ENCODE measurements at places on chromosomes 12 and 14. TPM values are rescaled to one million over a fixed set of nuclear protein-coding genes. Genes with fewer than 3 reads are reported as not detected.

SLC35F4 gene
- total RNA-seq = 1.2 TPM

PXN gene
- total RNA-seq = 11.6 TPM

BCL11B gene
- total RNA-seq = 2.6 TPM

TAS2R7 gene
- total RNA-seq = 2.9 TPM

SERPINA1 gene
- 15.6 TPM for total RNA-seq

CPNE6 gene
- total RNA-seq = 2.4 TPM

DCAF4 gene
- total RNA-seq = 7.9 TPM

MTHFD1 gene
- total RNA-seq = 15.2 TPM

BHLHE41 gene
- total RNA-seq = 7.9 TPM

MEG3 gene
- 815 TPM for total RNA-seq
